ENCODE measurements at places on chromosomes 11 and 22.

- no peak for DNase-seq
These were observed 58.5 kb downstream of the SLC22A9 start for GRCh38 chr11:63427971-63428508.

DNA sequence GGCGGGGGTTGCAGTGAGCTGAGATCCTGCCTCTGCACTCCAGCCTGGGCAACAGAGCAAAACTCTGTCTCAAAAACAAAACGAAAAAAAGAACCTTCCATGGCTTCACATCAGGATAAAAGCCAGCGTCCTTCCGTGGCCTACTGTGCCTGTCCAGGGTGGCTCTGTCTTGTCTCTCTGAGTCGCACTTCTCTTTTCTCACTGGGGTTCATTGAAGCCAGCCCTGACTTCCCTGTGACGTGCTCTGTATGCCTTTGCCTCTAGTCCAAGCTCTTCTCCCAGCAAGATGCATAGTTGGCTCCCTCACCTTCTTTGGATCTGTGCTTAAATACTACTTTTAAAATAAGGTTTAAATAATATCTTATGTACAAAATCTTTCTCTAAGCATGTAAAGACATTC lies 11.6 kb downstream of the ATXN10 start:
- DNase-seq: no peak

- DNase-seq: no peak
These were observed 24.3 kb downstream of the ATG13 start for GRCh38 chr11:46641639-46642038.

DNA sequence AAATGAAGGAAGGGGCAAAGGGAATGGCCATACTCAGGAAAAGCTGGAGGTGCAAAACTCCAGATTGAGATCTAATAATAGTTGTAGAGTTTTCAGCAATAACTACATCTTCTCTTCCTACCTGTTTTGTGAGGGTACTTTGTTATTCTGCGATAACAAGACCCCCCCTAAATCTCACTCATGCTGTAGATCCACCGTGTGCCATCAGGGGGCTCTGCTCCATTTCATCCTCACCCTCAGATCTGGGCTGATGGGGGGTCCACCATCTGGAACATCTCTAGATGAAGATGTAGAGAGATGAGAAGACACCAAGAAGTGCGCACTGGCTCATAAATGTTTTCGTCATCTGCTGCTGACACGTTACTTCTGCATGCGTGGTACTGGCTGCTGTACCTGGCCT lies 135.9 kb upstream of the KIRREL3 start:
- DNase-seq: no peak

- DNase-seq: no peak
These were observed 116.6 kb upstream of the TOP3B start for GRCh38 chr22:22099194-22099486.

DNA sequence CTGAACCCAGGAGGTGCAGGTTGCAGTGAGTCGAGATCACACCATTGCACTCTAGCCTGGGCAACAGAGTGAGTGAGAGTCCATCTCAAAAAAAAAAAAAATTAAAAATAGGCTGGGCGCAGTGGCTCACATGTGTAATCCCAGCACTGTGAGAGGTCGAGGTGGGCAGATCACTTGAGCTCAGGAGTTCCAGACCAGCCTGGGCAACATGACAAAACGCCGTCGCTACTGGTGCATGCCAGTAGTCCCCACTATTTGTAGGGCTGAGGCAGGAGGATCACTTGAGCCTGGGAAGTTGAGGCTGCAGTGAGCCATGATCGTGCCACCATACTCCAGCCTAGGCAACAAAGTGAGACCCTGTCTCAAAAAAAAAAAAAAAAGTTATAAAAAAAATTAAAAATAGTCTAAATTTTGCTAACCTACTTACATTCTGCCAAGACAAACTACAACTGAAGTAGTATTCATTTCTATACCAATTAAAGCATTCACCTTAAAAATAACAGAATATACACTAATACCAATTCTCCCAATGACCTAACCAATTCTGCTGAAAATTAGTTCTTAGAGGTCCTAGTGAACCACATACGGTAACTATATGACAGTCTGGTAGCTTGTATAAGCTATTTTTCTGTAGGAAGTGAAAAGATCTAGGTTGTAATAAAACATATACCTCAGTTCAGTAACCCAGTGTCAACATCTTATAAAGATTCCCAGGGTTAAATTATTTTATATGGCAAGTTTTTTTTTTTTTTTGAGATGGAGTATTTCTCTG lies 7.1 kb downstream of the DDX6 start:
- DNase-seq: no peak

DNA sequence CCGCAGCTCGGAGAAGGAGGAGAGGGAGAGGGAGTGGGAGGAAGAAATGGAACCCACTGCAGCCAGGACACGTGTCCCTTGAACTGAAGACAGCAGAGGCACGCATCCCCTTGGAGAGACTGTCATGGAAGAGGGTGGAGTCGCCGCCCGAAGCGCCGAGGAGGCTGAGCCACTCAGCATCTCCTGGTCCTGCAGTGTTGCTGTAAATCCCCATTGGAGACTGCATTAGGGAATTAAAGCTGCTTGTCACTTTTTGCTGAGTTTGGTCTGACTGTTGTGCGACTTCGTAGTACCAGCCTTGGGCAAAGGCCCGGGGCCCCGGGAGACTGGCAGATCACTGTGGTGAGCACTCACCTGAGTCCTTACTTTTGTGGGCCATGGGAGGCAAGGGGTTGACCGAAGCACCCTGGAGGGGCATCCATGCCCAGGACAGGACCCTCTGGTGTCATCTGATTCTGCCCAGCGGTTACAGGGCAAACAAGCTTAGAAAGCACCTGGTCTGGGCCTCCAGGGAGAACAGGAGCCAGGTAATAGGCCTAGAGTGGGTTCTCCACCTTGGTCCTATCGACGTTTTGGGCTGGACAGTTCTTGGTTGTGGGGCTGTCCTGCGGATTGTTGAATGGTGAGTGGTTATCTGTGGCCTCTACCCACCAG lies 797 bp downstream of the VPREB1 start:
- no peak for DNase-seq

DNA sequence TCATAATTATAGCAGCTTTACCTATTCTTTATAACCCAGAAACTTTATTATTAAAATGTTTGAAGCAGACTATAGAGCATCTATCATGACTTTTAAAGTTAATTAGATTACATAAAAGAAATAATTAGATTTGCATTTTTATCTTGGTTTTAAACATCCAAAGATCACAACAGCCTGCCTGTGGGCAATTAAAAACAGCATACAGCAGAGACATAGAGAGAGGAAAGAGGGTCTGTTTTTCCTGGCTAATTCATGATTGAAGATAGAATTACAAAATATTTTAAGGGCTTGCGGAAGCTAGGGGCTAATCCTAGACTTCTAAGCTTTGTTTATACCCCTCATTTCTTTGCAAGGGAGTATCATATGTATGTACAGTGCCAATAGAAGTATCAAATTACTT lies 178.1 kb downstream of the SOX6 start:
- no peak for DNase-seq
